ENCODE measurements at places on chromosomes 3 and 15.

DNA sequence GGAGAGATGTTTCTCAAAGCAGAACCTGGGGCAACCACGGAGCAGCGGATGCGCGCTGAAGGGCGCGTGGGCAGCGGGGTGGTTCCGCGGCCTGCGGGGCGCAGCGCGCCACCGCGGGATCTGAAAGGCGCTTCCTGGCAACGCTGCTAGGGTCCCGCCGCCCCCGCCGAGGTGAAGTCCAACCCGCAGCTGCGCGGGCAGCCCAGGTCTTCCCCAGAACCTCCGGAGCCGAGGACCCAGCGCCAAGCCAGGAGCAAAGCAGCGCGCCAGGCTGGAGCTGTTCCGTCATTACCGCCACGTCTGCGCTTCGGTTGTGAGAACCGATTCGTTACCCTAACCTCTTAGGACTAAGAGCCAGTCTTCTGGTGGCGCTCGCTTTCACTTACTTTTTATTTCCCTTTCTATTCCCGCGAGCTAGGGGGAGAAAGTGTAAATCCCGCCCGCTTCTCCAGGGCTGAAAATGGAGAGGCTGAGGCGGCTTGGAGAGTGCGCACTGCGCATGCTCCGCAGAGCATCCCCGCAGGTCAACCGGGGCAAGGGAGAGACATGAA lies 3.2 kb upstream of the GABRG3 start:
- DNase-seq, result no peak

DNA sequence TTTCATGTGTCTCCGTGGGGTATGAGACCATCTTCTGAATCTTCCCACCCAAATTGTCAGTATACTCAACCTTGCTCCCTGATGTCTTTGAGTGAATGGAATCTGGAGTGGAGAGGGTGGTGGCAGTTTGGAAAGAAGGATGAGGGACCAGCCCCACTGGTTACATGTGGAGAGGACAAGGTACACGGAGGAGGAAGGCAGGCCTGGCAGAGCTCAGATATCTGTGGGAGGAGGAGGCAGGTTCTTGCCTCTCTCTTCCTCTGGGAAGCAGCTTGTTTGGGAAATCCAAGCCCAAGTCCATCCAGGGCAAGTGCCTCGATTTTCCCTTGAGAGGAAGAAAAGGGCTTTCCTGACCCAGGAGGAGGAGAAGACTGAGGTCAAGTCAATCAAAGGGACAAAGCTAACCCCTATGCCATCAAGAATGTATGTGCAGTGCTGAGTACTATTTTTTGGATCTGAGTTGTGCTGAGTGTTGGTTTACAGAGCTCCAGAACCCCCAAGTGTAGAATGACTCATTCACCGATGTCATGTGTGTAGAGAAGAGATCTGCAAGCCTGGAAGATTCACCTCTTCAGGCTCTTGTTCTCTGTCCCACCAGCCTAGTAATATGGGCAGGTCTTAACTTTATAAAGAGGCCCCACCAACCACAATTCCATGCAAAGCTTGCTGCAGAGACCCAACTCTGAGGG lies 19.8 kb upstream of the LOXL1 start:
- DNase-seq, result no peak

- no peak for DNase-seq
Observed at GRCh38 chr3:132843851-132844553, 121.8 kb upstream of the NPHP3 start.

DNA sequence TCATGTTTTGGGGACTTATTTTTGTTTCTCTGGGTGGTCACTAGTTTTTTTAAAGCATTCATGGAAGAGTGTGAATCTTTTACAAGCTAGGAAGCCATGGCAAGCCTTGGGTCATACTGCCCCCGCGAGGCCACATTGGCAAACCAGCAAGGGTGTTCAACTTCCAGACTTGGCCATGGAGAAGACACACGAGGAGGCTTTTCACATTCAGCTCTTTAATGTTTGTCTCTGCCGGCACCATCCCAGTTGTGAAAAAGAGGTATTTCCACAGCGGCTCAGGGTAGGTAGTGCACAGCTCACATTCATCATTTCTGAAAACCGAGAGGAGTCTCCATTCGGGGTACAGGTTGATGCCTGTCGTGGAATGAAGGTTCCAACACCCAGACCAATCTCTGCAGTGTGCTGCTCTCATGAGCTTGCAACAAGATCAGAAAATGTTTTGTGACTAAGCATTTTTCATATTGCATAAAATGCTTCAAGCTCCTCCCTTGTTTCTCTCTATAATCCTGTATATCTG lies 7.7 kb downstream of the CCR5 start:
- peak; percentile 56 for DNase-seq

DNA sequence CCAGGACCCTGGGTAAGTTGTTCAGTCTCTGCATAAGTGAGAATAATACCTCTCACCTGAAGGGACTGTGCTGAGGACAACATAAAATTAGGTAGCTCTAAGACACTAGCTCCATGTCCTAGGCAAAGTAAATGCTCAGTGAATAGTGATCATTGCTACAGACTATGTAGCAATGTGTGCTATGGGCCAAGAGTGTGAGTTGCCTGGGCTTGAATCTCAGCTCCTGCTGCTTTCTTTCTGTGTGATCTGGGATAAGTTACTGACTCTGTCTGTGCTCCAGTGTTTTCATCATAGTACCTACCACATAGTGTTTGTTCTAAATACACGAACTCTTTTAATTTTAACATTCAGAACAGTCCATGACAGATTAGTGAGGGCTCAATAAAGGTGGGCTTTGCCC lies 81.1 kb upstream of the MFGE8 start:
- DNase-seq, result no peak

DNA sequence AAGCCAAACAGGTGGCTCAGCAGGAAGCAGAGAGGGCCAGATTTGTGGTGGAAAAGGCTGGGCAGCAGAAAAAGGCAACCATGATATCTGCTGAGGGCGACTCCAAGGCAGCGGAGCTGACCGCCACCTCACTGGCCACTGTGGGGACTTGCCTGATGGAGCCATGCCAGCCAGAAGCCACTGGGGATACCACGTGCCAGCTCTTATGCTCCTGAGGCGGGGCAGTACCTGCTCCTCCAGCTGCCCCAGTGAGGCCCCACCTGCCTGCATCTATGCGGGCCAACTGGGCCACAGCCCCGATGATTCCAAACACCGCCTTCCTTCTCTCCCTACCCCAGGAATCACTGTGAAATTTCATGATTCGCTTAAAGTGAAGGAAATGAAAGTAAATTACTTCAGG lies 22.9 kb upstream of the ARIH1 start:
- no peak for DNase-seq

GRCh38 chr3:144687862-144688261 lies 716.2 kb downstream of the DIPK2A start:
- no peak for DNase-seq

DNA sequence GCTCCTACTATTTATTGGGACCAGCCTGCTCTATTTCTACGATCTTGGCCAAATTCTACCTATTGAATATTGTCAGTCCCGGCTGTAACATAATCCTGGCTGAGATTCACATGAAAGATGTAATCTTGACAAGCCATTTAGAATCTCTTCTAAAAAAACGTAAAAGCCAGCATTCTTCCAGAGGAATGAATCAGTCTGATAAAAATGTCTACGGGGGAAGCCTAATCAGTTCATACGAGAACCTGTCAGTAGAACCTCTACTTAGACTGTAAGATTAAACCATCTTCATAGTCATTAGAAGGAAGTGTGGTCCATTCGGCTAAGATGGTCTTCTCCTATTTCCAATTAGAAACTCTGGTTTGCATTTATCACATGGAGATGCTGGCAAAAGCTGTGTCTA lies 147.2 kb upstream of the WNT5A start:
- no peak for DNase-seq

- no peak for DNase-seq
Observed at GRCh38 chr3:175003590-175003989, 144.5 kb downstream of the NAALADL2 start.

DNA sequence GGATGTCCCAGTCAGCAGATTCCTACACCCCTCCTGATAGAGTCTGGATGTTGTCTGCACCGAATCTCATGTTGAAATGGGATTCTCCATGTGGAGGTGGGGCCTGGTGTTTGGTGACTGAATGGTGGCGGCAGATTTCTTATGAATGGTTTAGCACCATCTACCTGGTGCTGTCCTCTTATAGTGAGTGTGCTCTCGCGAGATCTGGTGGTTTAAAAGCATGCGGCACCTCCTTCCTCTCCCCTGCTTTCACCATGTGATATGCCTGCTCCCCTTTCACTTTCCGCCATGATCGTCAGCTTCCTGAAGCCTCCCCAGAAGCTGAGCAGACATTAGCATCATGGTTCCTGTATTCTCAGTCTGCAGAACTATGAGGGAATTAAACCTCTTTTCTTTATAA lies 135.2 kb upstream of the SLC6A11 start:
- DNase-seq, result no peak

GRCh38 chr3:129360171-129360611 lies 68.2 kb downstream of the EFCAB12 start:
- DNase-seq, result no peak

DNA sequence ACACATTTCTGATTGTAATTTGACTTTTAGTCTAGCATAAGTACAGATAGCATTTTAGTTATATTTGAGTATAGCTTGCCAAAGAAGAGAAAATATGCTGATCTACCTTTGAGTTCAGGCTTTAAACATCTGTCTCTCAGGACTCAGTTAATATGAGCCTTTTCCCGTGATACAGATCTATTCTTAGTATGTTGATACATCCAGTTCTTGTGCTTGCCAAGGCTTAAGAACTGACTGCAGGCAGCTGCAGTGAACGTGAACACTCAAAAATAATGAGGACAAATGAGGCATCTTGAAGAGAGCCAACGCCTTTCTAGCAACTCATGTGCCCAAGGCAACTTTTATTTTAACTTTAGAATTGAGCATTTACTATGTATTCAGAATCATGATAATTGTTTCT lies 325.5 kb downstream of the SI start:
- DNase-seq, result no peak

GRCh38 chr15:52575072-52575471 lies 6.2 kb upstream of the ARPP19 start:
- no peak for DNase-seq

GRCh38 chr3:126270145-126270811 lies 86.9 kb downstream of the KLF15 start:
- DNase-seq, result no peak

DNA sequence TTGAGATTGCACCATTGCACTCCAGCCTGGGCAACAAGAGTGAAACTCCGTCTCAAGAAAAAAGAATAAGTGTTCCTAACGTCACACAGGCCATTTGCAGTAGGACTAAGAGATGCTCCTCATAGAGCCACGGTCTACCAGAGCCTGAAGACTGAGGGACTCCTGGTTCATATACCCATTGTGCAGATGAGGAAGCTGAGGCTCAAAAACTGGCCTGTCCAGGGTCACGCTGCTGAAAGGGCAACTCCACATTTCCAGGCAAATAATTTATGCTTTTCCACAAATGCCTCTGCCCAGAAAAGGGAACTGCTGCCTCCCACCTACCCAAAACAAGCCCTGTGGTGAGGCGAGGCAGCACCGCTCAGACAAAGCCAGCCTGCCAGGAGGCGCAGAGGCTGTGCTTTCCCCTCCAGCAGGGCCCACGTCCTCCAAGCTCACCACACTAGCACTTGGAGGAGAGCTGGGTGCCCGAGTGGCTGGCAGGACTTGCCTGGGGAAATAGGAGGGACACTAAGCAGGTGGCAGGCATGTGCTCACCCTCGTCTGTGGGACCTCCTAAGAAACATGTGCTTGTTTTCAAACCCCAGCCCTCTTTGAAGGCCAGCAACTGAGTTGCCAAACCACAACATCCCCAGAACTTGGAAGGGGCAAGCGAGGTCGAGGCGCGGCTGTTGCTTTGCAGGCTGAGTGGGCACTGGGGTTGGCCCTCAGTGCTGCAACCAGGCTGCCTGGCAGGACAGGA lies 195.6 kb downstream of the XXYLT1 start:
- DNase-seq, result no peak

DNA sequence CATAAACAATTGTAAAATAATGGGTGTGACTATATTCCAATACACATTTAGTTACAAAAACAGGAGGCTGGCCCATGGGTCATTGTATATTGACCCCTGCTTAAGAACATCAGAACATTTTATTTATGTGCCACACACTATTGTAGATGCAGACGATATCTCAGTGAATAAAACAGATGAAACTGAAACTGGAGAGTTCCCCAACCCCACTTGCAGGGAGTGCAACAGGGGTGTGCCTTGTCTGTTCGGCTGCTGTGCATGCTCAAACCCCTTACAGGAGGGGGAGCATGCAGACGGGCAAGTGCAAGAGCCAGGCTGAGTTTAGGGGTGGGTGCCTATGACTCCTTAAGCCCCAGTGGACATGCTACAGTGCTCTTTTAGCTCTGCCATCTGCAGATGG lies 509.6 kb downstream of the IGSF11 start:
- no peak for DNase-seq

- DNase-seq, result no peak
Observed at GRCh38 chr3:101635345-101635744, 41.6 kb downstream of the ZBTB11 start.

- no peak for DNase-seq
Observed at GRCh38 chr3:187016639-187017345, 86.5 kb downstream of the ST6GAL1 start.

DNA sequence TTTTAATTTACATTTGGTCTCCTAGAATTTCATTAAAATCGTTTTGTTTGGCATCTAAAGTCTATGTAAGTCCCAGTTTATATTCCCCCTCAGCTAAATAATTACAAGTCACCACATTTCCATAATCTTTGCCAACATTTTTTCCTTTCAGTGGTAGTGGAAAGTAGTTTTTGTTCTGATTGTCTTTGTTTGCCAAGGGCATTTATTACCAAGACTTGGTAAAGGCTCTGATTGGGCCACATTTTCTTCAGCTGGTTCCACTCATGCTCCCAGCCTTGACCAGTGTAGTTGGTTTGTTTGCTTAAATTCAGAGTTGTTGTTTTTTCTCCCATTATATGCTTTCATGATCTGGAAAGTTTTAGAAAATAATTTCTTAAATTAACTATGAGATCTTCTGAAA lies 153.4 kb upstream of the MME start:
- DNase-seq, result no peak

DNA sequence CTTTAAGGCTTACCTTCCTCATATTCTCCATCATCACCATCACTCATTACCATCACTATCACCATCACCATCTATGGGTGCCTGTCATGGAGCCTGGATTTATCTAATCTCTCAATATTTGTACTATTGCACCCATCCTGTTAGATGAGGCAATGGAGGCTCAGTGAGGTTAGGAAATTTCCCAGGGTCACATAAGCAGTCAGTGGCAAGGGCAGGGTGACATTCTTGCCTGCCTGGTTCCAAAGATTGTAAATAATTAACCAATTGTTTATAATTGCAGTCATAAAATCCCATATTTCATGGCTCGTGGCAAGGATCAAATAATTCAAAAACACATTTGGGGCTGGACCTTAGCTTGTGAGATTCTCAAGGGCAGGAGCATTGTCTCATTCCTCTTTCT lies 55.2 kb downstream of the MGLL start:
- no peak for DNase-seq

GRCh38 chr3:97680210-97680609 lies 84.3 kb upstream of the ARL6 start:
- no peak for DNase-seq

GRCh38 chr3:43243590-43244587 lies 42.5 kb upstream of the SNRK start:
- no peak for DNase-seq

GRCh38 chr3:73622091-73622805 lies 2.5 kb downstream of the PDZRN3 start:
- no peak for DNase-seq

Measured in stimulated activated CD8-positive, alpha-beta memory T cell treated with anti-CD3 and anti-CD28 coated beads, Interleukin-4, amount 100 ng/mL, for 24 hours (primary cell).